ENCODE measurements at places on chromosomes 5 and 9.

GRCh38 chr9:130186839-130187522, 14.8 kb downstream of the NCS1 start:
- no peak for DNase-seq

DNA sequence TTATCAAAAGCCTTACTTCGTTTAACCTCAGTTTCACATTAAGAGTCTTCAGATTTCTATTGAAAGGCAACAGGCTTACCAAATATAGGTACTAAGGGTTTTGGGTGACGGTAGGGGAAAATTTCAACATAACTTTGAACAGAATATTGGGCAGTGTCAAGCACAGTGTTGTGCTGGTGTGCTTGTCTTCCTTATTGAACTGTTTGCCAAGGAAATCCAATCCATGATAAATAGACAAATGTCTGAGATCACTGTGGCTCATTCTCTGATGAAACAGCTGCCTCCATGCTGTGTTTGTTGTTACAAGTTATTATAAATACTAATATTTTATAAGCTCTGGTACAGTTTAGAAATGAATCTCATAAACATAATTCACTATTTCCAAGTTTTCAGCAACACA, 730.1 kb downstream of the NR2F1-AS1 start:
- DNase-seq: no peak

- DNase-seq: peak; percentile 23
Observed at GRCh38 chr9:127742435-127743088, 7.5 kb upstream of the TOR2A start.

DNA sequence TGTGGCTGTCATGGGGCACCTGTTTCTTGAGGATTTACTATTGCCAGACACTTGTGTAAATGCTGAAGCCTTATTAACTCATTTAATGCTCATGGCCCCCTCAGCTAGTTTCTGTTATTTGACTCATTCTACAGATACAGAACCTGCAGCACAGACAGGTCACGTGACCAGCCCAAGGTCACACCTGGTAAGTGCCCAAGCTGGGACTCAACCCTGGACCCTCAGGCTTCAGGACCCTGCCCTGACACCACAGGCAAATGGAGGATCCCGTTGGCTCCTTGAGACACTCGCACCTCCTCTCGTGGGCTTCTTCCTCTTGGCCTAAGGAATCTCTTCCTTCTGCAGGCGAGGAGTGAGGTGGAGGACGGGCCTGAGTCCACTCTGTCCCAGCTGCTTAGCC, 10.6 kb upstream of the NEURL1B start:
- DNase-seq: no peak

GRCh38 chr5:75282581-75282980, 45.9 kb upstream of the ANKRD31 start:
- no peak for DNase-seq

- DNase-seq: peak; percentile 8
Observed at GRCh38 chr9:90870621-90871326, 69.2 kb downstream of the SYK start.

- DNase-seq: peak; percentile 91
Observed at GRCh38 chr5:138753794-138754698, 821 bp downstream of the CTNNA1 start.

GRCh38 chr9:116087751-116088194, 65.8 kb upstream of the PAPPA start:
- no peak for DNase-seq

DNA sequence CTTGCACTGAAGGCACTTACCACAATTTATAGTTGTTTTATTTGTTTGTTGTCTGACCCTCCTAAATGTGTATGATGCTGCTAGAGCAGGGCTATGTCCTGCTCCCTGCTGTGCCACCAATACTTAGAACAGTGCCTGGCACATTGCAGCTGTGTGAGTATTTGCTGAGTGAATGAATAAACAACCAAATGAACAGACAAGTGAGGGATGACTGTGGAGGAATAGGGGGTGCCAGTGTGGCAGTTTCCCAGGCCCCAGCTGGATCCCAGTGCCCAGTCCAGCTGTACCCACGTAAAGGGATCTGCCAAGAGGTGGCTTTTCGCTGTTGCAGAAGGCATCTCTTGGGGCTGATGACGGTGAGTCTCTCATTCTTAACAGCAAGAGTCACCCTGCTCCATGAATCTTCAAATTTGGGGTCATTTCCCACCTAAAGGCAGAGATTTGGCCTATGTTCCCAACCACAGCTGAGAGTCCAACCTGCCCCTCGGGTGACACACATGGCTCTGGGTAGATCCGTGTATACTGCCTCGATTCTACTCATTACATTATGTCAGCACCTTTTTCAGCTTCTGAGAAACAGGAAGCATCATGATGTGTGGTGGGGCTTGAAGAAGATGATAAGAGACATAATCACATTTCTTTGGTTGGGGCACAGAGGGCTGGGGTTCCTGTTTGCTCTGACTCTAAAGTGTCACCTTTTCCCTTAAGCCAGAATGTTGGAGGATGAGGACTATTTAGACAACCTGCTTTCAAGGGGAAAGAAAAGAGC, 14.3 kb downstream of the IL5 start:
- DNase-seq: no peak

DNA sequence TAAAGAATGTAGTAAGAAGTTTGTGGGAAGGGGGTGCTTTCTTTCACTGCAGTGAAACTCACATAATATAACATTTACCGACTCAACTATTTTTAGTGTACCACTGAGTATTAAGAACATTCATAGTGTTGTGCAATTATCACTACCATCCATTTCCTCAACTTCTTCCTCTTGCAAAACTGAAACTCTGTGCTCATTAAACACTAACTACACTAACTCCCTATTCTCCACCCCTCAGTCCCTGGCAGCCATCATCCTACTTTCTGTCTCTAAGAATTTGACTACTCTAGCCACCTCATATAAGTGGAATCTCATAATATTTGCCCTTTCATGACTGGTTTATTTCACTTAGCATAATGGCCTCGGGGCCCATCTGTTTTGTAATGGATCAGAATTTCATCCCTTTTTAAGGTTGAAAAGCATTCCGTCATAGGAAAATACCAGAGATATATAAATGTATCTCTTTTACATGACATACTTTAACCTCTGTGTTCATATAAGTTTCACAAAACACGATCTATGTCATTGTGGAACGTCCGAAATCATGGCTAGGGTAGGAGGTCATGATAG, 56.3 kb upstream of the DIRAS2 start:
- DNase-seq: no peak

GRCh38 chr9:125784286-125785049, 37.3 kb downstream of the PBX3 start:
- peak; percentile 22 for DNase-seq
